NCI-H2171 (cell line): ENCODE measurements at places on chromosomes 12 and 14.

GRCh38 chr14:23362200-23362599 lies 2.8 kb downstream of the EFS start:
- no peak for DNase-seq

- no peak for DNase-seq
These were observed 26.0 kb downstream of the C12orf42 start for GRCh38 chr12:103469719-103470118.

GRCh38 chr12:7832059-7832696 lies 40.5 kb downstream of the SLC2A14 start:
- peak; percentile 76 for DNase-seq

GRCh38 chr12:117227000-117227653 lies 36.9 kb upstream of the FBXO21 start:
- no peak for DNase-seq

- no peak for DNase-seq
These were observed 2.1 kb downstream of the RNASE13 start for GRCh38 chr14:21032326-21033132.

DNA sequence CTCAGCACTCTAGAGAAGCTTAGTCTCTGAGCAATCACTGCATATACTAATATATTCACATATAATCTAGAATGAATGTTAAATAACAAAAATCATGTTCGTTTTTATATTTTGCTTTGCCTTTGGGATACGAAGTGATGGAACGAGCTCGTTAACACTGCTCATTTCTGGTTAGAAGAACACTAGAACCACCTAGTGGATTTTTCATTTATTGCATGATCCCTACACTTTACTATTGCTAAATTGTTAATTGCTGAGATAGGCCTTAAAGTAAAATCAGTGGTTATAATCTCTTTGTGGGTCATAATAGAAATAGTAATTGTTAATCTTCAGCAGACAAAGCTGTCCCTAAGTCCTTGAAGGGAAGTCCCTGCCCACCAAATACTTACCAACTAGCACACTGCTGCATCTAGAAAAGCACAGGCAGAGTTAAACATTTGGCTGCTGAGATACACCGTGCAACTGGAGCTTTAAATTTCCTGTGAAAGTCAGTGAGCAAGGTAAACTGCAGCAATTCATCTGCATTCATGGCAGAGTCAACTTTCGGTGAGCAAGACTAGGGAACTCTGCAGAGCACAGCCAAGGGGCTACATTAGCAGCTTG lies 353.7 kb downstream of the APAF1 start:
- DNase-seq: peak; percentile 22

GRCh38 chr14:39266871-39267607 lies 33.3 kb downstream of the MIA2 start:
- DNase-seq: peak; percentile 37

DNA sequence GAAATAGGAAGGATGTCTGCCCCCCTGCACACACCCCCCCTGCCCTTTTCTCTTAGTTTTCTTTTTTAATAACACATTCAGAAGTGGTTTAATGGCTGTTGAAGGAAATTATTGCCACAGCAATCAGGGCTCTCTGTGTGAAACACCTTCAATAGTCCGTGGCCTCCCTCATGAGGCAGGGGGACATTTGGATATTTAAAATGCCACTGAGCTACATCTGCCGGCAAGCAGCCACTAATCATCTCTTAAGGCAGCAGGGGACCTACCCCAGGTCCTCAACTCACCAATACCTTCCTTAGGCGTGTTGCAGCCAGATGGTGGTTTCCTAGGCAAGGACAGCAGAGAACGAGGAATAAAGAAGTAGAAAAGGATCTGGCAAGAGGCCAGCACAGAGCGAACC lies 283.2 kb downstream of the TTC8 start:
- peak; percentile 86 for DNase-seq
